ENCODE measurements at places on chromosomes 7 and 10.

DNA sequence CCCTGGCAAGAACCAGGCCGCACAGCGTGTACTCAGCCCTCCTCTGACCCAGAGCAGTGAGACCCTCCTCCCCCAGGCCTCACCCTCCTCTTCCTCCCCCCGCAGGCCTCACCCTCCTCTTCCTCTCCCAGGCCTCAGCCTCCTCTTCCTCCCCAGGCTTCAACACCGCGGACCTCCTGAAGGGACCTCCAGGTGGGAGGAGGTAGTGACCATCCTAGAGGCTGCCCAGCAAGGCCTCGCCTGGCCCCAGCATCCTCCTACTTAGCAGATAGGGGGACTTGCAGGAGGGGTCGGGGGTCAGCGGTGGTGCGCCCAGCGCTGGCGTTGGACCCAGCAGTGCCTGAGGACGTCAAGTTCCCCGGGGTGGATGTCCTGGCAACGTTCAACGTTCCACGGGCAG lies 270.8 kb downstream of the ELFN1 start:
- no peak for DNase-seq

- no peak for DNase-seq
These were observed 6.9 kb downstream of the KMT2E start for GRCh38 chr7:105020926-105021325.

DNA sequence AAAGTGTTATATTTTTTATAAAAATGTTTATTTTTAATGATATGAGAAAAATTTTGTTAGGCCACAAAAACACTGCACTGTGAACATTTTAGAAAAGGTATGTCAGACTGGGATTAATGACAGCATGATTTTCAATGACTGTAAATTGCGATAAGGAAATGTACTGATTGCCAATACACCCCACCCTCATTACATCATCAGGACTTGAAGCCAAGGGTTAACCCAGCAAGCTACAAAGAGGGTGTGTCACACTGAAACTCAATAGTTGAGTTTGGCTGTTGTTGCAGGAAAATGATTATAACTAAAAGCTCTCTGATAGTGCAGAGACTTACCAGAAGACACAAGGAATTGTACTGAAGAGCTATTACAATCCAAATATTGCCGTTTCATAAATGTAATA lies 64.8 kb upstream of the CAPZA2 start:
- no peak for DNase-seq

DNA sequence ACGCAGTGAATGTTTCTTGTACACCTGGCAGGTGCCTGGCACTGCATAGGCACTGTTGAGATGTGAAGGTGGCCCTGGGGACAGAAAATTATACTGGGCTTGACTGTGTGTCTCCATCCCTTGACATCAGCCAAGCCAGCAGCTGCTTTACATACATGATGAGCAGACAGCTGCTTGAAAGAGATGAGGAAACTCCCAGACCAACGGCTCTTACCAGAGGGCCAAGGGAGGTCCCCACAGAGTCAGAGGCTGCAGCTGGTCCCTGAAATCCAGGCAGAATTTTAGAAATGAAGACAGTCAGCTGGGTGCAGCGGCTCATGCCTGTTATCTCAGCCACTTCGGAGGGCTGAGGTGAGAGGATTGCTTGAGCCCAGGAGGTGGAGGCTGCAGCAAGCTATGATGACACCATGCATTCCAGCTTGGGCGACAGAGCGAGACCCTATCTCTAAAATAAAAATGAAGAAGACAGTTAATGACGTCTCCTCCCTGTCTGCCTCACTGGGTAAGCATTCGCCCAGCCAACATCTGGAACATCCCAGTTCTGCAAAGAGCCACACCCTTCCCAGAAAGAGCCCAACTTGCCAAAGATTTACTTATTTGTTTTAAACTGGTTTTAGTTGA lies 17.6 kb downstream of the LIMK1 start:
- DNase-seq: no peak

DNA sequence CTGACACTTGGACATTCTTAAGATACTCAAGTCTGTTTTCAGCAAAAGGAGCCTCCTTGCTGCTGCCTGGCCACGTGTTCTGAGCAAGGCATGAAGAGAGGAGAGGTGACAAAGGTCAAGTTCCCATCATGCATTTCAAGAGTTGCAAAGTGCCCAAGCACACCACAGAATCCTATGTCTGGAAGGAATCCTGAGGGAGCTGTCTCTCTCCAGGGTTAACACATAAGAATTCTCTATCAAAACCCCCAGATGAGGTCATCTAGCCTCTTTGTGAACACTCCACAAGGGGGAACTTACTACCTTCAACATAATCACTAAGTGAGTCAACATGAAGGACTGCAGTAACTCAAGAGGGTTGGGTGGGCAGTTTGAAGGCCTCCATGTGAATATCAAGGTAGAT lies 155.5 kb downstream of the RNF216 start:
- DNase-seq: no peak

DNA sequence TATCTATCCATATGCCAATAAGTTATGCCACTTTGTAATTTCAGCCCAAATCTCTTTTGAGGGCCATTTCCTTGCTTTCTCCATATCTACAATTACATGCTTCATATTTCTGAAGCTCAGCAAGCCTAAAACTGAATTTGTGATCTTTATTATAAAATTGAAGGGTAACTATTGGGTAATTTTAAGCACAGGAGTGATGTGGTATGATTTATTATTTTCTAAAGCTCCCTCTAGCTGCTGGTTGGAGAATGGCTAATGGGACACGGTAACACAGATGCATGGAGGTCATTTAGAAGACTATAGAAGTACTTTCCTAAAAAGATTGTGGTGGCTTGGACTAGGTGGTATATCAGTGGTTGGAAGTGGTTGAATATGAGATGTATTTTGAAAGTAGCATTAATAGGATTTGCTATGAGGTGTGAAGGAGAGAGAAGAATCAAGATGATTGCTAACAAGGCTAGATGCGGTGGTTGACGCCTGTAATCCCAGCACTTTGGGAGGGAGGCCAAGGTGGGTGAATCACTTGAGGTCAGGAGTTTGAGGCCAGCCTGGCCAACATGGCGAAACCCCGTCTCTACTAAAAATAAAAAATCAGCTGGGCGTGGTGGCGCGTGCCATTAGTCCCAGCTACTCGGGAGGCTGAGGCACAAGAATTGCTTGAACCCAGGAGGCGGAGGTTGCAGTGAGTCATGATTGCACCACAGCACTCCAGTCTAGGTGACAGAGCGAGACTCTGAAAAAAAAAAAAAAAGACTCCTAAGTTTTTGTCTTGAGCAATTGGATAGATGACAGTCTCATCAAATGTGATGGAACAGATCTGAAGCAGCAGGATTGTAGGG lies 13.9 kb downstream of the KLHDC10 start:
- no peak for DNase-seq

GRCh38 chr10:102411341-102412255 lies 7.0 kb downstream of the PSD start:
- DNase-seq: no peak

GRCh38 chr7:82623812-82624211 lies 180.2 kb upstream of the CACNA2D1 start:
- DNase-seq: no peak

GRCh38 chr10:44593952-44594351 lies 209.1 kb upstream of the CXCL12 start:
- no peak for DNase-seq

Data from NCI-H1105 treated with DMSO at 0.1 percent for 48 hours (cell line).